Epithelial cell of proximal tubule (primary cell): ENCODE measurements at places on chromosomes 2 and 18.

- DNase-seq = no peak
Observed at GRCh38 chr18:35547008-35547605, 34.4 kb upstream of the GALNT1 start.

DNA sequence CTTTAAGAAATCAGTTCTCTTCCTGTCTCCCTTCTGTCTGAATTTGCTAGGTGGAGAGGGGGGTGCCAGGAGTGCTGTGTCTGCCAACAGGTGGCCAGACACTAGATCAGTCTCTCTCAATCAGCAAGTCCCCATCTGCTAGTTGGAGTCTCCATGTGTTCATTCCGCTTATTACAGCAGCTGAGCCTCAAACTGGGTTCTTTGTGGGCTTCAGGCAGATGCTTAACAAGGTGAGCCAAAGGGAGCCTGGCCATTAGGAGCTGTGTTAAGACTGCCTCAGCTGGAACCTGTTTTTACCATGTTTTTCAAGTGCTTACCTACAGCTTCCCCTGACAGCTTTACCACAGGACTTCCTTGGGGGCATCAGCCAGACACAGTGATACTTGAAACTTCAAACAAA, 401.9 kb downstream of the LRP1B start:
- no peak for DNase-seq

DNA sequence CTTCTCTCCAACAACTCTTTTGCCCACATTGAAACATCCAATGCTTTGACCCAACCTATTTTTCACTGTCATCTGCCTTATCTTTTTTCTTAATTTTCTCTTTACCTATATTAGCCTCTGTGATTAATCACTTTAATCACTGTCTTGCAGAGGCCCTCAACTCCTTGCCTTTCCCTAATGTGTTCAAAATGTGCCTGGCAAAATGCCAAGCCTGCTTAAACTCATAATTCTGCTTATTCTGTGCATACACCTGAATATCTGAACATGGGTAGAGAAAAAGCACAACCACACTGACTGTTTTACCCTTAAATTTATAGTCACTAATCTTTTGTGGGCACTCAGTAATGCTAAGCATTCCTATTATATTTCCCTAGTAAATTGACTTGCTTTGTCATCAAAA, 63.0 kb upstream of the GALNT13 start:
- DNase-seq = no peak

- DNase-seq = no peak
Observed at GRCh38 chr2:120469426-120469825, 123.5 kb downstream of the INHBB start.

- DNase-seq = no peak
Observed at GRCh38 chr2:214264171-214264570, 146.7 kb upstream of the VWC2L start.

- no peak for DNase-seq
Observed at GRCh38 chr2:20352581-20353216, 2.1 kb upstream of the PUM2 start.

DNA sequence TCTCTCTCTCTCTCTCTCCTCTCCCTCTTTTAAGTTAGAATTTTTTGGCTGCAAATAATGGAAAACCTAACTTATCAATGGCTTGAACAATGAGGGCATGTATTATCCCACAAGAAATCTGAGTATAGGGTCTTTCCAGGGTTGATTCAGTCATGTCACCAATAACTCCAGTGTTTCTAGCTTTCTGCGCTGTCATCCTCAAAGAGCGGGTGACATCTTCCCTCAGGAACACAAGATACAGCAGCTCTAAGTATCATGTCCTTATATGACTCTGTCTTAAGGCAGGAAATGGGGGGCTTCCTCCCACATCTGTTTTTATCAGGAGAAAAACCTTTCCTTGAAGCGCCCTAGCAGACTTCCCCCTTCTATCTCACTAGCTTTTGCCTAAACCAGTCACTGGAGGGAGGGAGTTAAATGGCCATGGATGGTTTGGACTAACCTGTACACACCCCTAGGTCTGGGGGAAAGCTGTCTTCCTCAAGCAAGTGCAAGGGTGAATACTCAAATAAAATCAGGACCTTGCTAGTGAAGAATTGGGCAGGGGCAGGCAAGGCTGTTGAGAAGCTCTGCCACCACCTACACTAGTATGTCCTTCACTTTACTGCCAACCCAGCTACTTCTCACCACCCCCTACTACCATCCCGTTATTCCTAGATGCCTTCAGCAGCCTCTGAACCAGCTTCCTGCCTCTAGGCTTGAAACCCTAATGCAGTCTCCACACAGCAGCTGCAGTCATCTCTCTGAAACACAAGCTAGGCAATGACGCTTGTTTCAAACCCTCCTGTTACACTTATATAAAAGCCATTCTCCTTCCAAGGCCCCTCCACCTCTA, 7.5 kb upstream of the TUBA4A start:
- no peak for DNase-seq

DNA sequence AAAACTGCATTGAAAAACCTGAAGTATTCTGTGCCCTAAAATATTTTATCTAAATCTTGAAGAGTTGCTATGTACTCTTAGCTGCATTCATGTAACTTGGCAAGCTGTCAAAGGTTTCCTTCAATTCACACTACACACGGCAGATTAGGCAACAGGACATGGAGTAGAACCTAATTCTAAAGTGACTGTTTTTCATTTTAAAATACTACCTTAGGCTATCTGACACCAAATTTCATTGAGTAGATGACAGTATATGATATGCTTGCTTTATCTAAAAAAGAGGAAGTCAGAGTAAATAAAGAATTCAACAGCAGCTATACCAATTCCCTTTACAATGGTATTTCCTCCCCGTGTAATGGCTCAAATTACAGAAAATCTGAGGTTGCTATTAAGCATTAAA, 45.4 kb downstream of the EXOC6B start:
- no peak for DNase-seq

GRCh38 chr18:55522011-55522410, 66.0 kb downstream of the TCF4 start:
- DNase-seq = no peak

DNA sequence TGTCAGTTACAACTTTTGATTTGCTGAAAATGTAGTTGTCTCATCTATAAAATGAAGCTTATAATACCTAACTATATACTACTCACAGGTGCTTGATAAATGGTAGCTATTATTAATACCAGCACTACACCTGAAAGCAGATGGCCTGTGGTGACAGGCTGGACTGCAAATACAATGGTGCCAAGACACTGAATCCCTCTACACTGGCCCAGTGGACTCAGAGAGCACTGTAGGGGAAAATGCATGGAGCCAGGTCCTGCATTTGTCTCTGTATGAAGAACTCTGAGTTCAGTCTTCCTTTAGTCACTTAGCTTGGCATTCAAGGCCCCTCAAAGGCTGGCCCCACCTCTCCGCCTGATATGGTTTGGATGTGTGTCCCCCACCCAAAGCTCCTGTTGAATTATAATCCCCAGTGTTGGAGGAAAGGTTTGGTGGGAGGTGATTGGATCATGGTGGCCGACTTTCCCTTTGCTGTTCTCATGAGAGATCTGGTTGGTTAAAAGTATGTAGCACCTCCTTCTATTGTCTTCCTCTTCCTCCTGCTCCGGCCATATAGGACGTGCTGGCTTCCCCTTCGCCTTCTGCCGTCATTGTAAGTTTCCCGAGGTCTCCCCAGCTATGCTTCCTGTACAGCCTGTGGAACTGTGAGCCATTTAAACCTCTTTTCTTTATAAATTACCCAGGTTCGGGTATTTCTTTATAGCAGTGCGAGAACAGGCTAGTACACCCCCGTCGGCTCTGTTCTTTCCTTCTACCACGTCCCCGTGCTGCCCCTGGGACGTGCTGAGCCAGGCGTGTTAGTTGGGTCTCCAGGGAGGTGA, 11.1 kb upstream of the NTSR2 start:
- no peak for DNase-seq

DNA sequence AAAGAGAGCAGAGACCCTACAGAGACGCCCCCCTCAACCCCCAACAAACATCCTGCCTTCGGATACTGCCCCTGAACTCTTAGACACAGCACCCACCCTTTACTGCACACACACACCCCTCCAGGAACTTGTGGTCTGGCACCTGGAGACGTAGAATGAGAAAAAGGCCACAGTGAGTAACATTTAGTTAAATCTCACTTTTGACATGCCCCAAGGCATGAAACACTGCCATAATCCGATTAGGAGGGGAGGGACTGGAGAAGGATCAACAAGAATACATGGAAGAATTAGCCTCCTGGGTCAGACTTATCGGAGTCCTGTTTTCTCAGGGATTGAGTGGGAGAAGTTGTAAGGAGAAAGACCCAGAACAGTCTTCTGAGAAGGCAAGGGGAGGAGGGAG, 4.1 kb downstream of the CDK5R2 start:
- no peak for DNase-seq

GRCh38 chr2:186848873-186849578, at the start of gene ZSWIM2:
Gene ZSWIM2, minus strand, starts transcription at chr2:186849170. Its CDS starts 40 bp downstream, at chr2:186849130.
- peak; percentile 10 for DNase-seq
